Right renal pelvis (tissue), 4 donors: ENCODE measurements at places on chromosomes 5 and 9. TPM values are rescaled to one million over a fixed set of nuclear protein-coding genes. Genes with fewer than 3 reads are reported as not detected.
A peak's percentile ranks its signal among the peaks of the same experiment; 100 is the strongest.

GRCh38 chr5:17192191-17192590 lies 25.2 kb upstream of the BASP1 start:
- DNase-seq = no peak

- DNase-seq = no peak
Measured at GRCh38 chr5:103353581-103353980, 95.0 kb downstream of the MACIR start.

DNA sequence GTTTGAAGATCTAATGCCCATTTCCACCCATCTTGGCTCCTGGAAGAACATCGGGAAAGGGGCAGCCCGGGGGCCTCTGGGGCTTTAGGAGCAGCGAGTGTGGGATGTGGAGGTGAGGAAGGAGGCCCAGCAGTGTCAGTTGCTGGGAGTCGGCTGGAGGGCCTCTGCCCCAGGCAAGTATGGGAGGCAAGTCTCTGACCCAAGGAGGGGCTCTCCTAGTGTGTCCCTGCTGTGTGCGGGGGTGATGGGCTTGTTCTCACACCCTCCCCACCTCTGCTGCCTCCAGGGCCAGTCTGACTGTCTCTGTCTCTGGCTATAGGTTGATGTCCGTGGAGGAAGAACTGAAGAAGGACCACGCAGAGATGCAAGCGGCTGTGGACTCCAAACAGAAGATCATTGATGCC lies 129.7 kb downstream of the DAB2IP start:
- no peak for DNase-seq

GRCh38 chr9:13049223-13049622 lies 230.3 kb downstream of the MPDZ start:
- no peak for DNase-seq

Gene IER5L
- polyA plus RNA-seq = 11.7 TPM

Gene HMCN2
- polyA plus RNA-seq = 0.62 TPM

Gene SPOCK1
- 11.3 TPM for polyA plus RNA-seq

- no peak for DNase-seq
Measured at GRCh38 chr9:37936965-37937364, 33.0 kb upstream of the SLC25A51 start.

Gene MYORG
- 11.5 TPM for polyA plus RNA-seq

DNA sequence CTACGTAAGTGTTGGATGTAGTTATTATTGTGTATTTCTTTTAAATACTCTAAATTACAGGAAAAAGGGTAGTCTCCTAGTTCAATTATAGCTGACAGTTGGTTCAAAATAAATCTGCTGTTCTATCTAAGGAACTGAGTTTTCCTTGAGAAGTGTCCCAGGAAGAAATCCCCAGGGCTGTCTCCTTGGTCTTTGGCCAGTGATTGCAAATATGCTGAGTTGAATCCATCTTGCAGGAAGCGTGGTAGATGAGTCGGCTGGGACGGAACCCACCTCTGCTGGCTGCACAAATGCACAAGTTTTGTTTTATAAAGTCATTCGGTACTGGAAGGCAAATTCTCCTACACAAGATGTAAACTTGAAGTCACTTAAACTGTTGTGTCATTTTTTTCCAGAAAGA lies 30.2 kb upstream of the HOMER1 start:
- DNase-seq = no peak

Gene AGXT2
- polyA plus RNA-seq = 79.6 TPM

DNA sequence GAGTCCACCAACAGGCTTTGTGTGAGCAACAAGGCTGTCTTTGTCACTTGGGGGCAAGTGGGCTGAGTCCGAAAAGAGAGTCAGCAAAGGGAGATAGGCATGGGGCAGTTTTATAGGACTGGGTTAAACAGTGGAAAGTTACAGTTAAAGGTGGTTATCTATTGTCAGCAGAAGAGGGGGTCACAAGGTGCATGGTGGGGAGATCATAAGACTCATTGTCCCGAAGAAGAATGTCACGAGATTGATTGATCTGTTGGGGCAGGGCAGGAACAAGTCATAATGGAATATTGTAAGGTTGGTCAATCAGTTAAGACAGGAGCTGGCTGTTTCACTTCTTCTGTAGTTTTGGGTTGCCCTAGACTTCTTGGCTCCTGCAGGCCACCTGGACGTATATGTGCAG lies 7.6 kb upstream of the HMGCS1 start:
- no peak for DNase-seq

DNA sequence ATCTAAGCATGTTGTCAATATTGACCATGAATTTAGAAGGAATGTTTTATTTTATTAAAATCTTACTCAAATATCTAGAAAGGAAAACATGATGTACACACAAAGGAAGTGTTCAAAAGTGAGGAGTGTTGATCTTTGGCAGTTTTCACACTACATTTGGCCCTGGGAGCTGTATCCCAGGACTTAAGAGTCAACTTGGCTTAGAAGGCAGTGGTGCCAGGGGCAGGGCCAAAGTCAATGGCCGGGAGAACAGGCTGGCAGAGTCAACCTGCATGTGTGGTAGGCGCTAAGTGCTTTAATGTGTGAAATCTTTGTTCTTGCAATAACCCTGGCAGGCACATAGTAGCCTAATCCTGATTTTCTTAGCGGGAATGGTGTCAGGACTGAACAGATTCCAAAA lies 228.4 kb downstream of the TENT4A start:
- no peak for DNase-seq

GRCh38 chr5:52767766-52768480 lies 19.8 kb upstream of the ITGA1 start:
- no peak for DNase-seq

DNA sequence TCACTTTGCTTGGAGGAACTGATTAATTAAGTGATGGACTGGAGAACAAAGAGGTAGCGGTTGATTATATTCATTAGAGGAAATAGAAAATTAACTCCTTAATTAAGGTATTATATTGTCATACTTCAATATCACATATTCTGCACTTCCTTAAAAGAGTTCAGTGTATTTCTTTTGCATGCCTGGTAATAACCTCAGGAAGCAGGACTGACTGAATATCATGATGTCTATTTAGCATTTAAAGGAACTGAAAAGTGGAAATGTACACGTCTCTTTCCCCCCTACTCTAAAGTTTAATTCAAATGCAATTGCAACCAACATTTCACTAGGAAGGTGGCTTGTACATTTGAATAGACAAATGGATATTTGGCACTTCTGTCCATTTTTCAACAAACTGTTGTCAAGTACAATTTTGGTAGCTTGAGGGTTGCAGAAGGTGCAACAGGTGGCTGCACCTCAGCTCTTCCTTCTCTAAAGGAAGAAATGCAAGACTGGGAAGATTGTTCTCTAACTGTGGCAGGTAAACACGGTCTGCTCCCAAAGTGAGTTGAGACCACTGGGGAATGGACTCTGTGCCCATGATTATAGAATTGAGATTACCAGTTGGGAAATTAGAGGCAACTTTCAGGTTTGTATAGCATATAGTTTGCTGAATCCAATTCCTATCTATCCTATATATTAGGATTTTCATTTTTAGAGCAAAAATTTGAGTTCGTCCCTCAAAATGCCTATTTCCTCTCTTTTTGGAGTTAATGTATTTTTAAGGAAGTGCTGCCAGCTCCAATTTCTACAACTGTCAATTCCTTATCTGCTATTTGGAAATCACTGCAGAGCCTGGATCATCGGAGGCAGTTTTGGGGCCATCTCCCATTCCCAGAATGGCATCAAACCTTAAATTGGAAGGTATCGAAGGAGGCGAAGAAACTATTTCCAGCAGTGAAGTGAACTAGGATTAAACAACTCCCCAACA lies 98.9 kb upstream of the TAF11L2 start:
- DNase-seq = no peak

- DNase-seq = no peak
Measured at GRCh38 chr5:141234109-141234667, 11.0 kb upstream of the PCDHB15 start.

Gene C9orf50
- polyA plus RNA-seq = 0.72 TPM

GRCh38 chr5:33338336-33339110 lies 102.2 kb upstream of the TARS1 start:
- no peak for DNase-seq

- peak; percentile 47 for DNase-seq
Measured at GRCh38 chr9:135077497-135078200, 9.8 kb upstream of the OLFM1 start.

Gene UGT3A1
- polyA plus RNA-seq = 84.7 TPM

- DNase-seq = no peak
Measured at GRCh38 chr5:429453-430188, 13.4 kb upstream of the EXOC3 start.
